ENCODE measurements at places on chromosomes 12 and 14.

DNA sequence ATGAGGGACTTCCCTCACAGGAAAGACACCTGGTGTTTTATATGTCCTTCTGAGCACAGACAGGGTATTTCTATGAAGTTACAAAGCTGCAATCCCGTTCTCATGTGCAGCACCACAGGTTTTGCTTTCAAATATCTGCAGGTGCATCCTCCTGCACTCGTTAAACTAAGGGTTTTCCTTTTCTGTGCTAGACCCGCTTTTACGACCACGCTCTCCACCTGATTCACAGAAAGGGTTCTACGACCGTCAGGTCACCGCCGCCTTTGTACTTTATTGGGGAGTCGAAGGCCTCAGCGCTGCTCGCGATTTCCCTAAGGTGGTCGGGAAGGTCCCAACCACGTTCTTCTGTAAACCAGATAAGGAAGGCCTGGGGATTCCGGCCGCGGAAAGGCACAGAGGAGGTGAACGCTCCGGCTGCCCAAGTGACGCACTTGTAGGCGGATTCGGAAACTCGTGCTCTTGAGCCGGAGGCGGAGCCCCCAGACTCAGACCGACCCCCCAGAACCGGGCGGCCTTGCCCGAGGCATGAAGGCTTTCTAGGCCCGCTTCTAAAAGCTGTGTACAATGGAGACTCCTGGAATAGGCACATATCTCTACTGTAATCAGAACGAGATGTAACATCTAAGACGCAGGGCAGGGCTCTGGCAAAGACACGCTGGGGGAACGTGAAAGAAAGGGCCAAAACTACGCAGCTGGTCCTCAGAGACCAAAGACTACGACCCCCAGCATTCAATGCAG, 995 bp upstream of the HSP90B1 start:
- DNase-seq = peak; percentile 76

DNA sequence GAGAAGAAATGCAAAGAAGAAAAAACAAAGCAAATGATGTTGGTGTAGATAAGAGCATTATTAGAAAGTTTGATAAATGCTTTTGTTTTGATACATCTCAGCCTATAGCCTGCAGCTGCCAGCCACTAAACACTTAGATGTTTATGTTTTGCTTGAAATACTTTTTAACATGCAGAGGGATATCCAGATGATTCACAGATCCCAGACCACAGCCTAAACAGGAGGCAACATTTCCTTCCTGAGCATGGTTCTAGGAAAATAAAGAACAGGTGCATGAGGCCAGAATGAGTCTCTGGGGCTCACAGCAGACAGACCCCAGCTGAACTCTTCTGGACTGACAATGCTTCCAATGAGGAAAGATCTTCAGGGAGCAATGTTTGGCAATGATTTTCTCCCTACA, 103.7 kb upstream of the EEA1 start:
- no peak for DNase-seq

- DNase-seq = no peak
Measured at GRCh38 chr12:49470986-49471385, 67.8 kb upstream of the KCNH3 start.

DNA sequence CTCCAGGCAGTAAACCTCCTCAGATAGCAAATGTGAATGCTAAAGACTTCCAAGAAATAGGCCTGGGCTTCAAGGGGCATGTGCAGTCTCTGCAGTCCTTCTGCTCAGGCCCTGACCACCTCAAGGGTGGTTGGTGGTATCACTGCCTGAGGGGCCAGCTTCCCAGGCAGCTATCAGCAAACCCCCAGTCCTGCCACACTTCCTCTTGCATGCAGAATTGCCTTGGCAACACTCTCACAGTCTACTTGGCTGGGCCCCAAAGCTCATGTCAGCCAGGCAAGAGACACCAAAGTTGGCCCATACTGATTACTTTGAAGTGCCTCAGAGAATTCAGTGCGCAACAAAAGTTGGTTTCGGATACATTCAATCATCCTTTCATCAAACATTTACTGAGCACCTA, 3.5 kb upstream of the ASB8 start:
- DNase-seq = no peak

- DNase-seq = no peak
Measured at GRCh38 chr12:58314610-58315009, 373.2 kb downstream of the ATP23 start.

DNA sequence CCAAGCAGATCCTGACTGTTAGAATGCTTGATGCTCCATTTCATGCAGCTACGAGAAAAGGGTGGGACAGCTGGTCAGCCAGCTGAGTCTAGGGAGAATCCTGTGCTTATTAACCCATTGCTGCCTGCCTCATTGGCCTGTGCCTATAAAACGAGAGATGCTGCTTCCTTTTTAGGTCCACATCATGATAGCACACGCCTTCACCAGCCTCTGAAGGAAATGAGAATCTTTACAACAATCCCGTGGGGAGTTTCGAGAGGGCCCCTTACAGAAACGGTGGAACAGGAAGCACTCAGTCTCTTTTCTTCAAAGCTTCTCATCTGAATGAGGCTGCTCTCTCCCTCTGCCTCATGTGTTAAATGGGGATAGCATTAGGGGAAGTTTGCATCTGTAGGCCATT, 147.3 kb upstream of the RFLNA start:
- DNase-seq = no peak

- no peak for DNase-seq
Measured at GRCh38 chr14:77240336-77240915, 30.6 kb downstream of the NGB start.

DNA sequence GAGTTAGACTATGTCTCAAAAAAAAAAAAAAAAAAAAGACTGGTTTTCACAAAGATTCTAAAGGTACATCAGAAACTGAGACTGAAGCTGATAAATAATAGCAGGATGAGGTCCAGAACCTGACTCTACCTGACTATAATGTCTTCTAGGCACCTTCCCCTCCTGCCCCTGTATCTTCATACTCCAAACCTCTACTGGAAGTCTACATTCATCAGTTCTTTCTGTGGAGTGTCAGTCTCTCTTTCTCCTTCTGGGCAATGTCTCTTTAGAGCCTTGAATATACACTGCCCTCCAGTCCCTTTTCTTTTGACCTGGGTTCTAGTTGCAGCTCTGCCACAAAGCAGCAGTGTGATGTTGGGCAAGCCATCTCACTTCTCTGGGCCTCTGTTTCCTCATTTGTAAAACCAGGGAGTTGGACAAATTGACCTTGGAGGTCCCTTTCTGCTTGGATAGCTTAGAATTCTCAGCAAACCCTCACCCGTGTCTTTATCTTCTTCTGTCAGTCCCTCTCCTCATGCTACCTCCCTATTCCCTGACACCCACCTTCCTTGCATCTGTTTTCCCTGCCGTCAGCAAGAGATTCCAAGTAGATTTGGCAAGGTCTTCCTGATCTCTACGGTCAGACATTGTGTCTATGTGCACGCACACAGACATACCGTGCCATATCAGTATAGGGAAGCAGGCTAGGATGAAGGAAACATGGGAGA, 4.3 kb downstream of the NFE2 start:
- DNase-seq = no peak

DNA sequence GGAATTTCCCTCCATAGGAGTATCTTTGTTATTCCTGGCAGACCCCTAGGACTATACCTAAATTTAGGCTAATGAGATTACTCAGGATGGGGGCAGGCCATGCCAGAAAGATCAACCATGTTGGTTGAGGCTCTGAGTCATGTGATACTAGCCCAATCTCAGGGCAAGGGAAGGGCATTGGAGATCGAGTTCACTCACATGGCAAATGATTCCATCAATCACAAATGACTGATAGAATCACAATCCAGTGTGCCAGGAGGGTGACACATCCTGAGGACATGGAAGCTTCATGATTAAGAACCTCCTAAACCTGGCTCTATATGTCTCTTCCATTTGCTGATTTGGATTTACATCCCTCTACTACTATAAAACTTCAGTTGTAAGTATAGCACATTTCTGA, 182.3 kb downstream of the NTF3 start:
- no peak for DNase-seq

GRCh38 chr12:93664573-93665138, 12.5 kb upstream of the CRADD start:
- no peak for DNase-seq

DNA sequence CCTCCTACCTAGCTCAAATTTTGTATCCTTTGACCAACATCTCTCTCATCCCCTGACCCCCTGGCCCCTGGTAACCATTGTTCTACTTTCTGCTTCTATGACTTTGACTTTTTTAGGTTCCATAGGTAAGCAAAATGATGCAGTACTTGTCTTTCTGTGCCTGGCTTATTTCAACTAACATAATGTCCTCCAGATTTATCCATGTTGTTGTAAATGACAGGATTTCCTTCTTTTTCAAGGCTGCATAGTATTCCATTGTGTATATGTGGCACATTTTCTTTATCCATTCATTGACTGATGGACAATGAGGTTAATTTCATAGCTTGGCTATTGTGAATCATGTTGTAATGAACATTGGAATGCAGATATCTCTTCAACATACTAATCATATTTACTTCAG, 170.1 kb downstream of the DPY19L2 start:
- no peak for DNase-seq

GRCh38 chr14:75904311-75904710, 77.5 kb downstream of the TGFB3 start:
- DNase-seq = no peak

- no peak for DNase-seq
Measured at GRCh38 chr14:103188810-103189480, 65.7 kb downstream of the TNFAIP2 start.

DNA sequence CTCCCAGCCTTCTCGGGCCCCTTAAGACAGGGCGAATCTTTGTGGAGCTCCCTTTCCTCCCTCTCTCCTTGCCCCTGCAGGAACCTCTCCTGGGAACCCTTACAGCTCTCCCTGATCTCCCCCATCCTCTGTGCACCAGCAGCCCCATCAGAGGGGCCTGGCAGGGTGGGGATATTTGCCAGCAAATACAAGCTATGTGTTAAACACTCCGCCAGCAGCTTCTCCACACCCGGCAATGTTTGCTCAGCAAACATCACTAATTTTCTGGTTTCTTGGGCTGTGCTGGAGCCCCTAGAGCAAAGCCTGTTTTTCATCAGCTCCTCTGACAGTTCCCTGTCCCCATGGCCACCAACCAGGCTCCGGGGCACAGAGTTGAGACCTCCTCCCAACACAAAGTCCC, 147.5 kb upstream of the LHX5 start:
- no peak for DNase-seq

- no peak for DNase-seq
Measured at GRCh38 chr14:74919421-74920165, 3.5 kb downstream of the RPS6KL1 start.

DNA sequence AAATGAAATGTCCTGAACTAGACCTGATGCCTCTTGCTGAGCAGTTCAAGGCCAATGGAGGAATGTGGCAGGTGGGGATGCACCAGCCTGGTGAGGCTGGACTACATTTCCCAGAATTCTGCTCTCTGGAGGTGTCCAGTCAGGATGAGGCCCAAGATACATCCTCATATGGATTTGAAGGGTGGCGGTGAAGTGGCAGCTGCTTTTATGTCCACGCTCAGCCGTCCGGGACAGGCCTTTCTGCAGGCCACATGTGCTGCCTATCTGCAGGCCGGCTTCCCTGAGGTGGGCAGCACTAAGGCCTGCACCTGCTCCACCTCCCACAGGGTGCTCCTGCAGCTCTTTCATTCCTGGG, 230.2 kb downstream of the BCL11B start:
- DNase-seq = no peak

DNA sequence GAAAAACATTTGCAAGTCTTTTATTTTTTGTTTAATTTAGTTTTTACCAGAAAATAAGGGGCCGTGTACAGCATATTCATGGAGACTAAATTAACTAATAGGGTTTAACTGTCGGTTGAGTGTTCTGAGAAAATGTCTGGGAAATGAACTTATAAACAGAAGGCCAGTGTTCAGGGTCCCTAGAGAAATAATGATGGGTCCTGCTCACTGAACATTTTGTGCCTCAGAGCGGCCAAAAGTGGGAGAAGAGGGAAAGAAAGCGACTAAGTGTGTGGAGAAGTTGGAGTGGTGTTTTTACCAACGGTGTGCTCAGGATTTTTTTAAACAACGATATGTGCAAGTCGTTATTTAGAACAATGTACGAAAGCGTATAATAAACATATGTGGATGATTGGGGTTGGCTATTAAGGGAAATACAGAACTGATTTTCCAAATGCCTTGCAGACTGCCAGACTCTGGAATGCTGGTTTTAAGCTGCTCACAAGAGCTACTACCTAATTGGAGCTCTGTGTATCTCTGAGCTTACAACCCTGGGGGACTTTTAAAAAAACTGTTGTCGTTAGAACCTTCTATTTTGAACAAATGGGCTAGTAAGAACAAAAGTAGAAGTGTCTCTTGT, 166.7 kb downstream of the SLC38A4 start:
- no peak for DNase-seq

DNA sequence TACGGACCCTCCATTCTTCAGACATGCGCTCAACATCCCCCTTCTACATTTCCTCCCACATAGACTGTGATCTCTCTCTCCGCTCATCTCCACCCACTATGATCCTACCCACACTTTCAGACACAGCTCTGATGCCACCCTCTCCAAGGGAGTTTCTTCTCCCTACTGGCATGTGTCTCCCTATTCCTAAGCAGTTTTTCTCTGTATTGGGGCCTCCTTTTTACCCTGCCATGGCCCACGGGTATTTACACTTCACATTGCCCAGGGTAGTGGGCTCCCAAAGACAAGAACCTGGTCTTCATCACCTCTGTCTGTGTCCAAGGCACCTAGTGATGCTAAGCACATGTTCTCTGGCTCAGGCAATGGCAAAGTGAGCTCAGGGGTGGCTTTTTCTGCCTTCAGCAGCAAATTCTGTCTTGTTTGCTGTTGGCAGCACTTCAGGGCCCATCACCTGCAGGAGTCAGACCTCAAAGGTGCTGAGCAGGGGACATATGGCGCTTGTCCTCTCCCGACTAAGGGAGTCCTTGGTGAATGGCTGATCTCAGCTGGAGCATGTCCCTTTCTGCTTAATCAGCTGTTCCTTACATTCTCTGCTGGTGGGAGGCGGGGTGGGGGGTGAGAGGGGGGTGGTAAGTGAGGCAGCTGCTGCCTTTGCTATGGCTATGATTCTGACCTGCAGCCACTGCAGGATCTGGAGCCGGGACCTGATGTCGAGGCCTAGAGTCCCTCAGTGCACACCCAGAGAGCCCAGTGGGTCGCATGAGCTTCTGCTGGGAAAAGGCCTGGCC, 256.8 kb downstream of the PCNX1 start:
- no peak for DNase-seq

DNA sequence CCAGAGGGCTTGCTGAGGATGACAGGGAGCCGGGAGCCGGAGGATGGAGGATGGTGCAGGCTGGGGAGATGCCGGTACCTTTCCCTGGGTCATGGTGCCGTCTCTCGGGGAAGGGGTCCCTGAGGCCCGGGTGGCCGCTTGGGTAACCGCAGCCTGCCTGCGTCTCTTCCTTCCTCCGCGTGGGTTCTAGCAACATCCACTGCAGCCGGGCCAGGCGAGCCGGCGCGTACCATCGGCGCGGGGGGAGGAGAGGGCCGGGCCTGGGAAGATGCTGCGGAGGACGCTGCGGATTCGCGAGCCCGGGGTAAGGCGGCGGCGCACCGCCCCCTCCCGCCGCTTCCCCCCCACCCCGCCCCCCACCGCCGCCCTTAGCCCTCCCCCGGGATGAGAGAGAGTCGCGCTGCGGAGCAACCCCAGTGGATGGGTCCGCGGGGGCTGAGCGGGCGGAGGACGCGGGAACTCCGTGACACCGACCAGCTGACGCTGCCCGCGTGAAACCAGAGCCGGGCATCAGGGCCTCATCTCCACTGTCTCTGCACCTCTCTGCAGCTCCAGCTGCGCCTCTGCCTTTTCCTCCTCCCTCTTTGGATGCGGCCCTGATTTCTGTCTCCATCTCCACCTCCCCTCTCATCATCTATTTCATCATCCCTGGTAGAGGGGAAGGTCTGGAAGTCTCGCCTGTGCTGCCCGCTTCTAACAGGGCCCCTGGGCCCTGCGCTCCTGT, at the start of gene FAIM2:
Gene FAIM2 (minus strand): TSS at position 201 of the 724 bp plus-strand sequence. CDS start 108 bp downstream, at position 93.
- peak; percentile 77 for DNase-seq

GRCh38 chr12:6203601-6204000, 3.4 kb downstream of the CD9 start:
- DNase-seq = no peak
